Glomerular endothelial cell (primary cell): ENCODE measurements at places on chromosomes 3 and 15. TPM values are rescaled to one million over a fixed set of nuclear protein-coding genes. Genes with fewer than 3 reads are reported as not detected.

- no peak for DNase-seq
These were observed 129.0 kb upstream of the ARHGEF3 start for GRCh38 chr3:56930706-56931105.

DNA sequence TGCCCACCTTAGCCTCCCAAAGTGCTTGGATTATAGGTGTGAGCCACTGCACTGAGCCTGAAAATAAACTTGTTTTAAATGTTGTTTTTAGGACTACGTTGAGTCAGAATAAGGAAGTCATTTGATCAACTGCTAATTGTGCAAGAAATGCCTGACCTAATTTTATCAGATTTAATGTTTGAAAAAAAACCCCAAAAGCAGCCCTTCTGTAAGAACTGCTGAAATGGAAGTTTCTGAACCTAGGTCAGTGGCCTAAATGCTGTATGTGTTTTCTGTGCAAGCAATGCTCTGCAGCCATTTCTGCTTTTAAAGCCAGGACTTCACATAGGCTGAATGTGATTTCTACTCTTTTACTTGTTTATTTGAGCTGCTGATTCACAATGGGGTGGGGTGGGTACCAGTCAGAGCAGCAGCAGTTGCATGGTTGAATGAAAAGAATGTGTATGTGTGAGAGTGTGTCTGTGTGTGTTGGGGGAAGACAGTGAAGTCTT is 6.6 kb downstream of the GPX1 start:
- no peak for DNase-seq

- DNase-seq: no peak
These were observed at the start of gene PLSCR2 for GRCh38 chr3:146469150-146470017. Gene PLSCR2, minus strand, starts transcription at chr3:146469561. Its CDS starts 9,657 bp downstream, at chr3:146459904.

DNA sequence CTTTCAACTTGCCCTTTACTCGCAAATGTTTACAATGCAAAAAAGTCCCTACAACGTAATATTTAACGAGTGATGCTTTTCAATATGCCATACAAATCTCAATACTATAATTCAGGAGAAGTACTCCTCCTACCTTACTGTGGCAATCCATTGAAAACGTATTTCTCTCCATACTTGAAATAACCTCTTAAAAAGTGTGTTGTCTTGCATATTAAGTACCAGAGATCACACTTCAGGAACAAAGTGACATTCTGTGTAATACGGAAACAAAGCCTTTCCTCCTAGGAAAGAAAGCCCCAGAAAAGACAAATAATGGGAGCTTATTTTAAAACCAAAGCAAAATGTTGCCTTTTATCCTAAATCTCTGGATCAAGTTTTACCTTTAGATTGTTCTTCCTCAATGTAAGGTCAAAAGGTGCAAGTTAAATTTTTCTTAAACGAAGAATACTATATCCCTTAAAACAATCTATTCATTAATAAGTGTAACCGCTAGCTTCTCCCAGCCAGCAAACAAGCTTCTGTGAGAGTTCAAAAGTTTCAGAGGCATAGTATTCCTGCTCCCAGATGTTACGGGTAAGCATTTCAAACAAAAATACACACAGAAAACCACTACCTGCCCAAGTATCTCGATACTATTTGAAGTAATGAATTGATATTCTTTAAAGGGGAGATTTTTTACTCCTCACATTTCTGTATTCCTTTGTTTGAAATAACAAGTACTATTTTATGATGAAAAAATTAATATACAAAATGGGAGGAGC is 1.7 kb downstream of the TJP1 start:
- DNase-seq: no peak

DNA sequence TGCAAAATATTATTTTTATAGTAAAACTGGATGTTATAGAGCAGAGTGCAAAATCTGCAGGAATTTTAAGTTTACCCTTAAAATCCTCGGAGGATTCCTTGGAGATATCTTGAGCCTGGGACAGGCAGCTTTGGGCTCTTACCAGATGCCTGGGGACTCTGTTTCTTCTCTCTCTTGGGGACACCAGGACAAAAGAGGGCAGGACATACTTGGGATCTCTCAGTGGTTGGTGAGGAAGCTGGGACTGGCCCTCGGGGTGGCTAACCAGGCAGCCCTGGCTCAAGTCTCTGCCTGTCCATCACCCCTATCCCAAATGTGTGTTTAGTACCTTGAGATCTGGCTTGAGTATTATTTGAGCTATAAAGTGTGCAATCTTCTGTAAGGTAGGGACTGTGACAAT is 38.6 kb downstream of the TKT start:
- DNase-seq: no peak

DNA sequence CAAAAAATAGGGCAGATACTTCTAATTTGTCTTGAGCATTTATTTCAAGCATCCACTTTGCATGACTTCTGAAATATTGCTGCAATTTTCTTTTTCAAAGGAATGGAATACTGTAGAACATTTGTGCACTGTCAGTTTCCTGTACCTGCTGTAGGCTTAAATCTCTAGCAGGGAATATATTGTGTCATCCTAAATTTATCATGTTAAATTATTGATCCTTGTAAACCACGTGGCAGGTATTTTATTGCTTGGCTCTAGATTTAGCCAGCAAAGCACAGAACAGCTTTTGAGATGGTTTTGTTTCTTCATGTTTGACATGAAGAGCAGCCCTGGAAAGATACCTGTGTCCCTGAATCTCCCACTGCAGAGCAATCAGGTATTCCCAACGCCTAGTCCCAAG is 470.1 kb downstream of the GABRG3 start:
- DNase-seq: no peak

The GPR149 gene
- not detected in 2 replicates for total RNA-seq
